ENCODE measurements at places on chromosomes 5 and 9. TPM values are rescaled to one million over a fixed set of nuclear protein-coding genes. Genes with fewer than 3 reads are reported as not detected.

LHX3 gene
- 0.07 TPM for total RNA-seq

ST6GALNAC6 gene
- total RNA-seq = 22.7 TPM

SCGB3A2 gene
- not detected for total RNA-seq

GGTA1 gene
- 0.06 TPM for total RNA-seq

FAM153A gene
- total RNA-seq = not detected
